ENCODE measurements at places on chromosomes 2 and 18.

GRCh38 chr18:68642003-68642402, 72.9 kb downstream of the TMX3 start:
- no peak for DNase-seq

DNA sequence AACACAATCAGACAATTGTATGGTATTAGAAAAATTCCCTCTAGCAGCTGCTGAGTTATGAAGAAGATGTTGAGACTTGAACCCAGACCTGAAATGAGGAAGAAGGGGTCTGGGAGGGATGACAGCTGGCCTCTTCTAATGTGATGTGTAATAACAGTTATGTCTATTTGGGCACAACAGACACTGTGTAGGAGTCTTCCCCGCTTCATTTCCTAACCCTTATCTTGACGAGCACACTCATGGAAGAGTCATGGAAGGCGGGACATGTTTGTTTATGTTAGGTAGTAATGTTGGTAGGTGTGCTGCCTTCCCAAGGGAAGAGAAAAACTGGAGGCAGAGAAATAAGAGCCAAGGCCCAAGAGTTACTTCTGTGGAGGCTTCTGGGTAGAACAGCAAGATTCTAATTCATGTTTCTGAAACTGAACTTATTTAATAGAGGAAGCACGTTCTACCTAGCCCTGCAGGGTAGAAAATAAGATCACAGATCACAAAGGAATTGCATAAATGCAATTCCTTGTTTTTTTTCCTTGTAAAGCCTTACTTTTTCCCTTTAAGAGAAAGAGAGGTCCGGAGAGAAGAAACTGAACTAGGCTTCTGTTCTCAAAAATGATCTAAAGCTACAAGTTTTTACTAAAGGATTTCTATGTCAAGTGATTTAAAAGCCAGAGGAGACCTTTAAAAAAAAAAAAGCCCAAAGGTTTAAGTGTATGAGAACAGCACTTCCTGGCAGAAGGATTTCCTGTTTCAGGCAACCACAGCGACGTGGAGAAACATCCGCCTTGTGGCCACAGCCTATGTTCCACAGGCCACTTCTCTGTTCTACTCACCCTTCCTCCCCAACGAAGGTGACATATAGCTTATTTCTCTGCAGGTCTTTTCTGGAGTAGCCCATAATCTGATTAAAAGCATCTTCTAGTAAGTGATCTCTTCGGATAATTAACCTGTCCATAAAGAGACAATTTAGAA, 68.5 kb upstream of the STK17B start:
- DNase-seq = no peak

DNA sequence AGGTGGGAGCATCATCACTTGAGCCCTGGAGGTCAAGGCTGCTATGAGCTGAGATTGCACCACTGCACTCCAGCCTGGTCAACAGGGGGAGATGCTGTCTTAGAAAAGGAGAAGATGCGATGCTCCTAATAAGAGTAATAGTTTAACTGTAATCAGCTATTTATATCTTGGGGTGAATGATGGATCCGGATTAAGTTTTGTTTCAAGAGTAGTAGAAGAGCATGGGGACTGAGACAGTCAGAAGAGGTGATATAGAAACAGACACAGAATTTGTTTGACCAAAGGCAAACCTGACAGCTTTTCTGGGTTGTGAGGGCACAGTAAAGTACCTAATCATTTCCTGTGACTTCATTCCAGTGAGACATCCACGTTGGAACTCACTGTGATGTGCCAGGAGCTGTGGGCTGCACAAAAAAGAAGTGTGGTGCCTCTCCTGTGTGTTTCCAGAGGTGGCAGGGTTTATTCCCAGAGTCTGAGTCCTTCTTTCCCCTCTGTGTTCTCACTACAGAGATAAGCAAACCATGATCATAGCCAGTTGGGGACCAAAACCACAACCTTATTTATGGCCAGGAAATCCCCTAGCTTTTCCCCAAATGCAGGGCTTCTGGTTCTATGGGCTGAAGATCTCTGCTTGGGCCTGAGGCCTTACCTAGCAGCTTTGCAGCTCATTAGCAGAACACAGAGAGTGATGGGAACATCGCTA, 113.7 kb downstream of the XRCC5 start:
- no peak for DNase-seq

- DNase-seq = no peak
Observed at GRCh38 chr18:43534511-43534910, 257.2 kb upstream of the SYT4 start.

DNA sequence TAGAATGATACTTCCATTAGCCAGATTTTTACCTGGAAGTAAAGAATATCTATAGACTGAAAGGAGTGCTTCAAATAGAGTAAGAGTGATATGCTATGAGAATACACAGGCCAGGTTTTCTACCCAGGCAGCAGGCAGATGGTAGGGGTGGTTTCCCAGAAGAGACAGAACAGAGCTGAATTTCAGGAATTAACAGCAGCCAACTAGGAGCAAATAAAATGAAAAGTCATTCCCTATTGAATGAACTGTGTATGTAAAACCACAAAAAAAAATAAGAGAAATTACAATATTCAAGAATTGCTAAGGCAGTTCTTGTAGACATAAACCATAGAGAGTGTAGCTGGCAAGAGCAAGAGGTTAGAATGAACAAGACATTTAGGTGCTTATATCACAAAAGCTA, 336.8 kb downstream of the KCNJ3 start:
- DNase-seq = no peak

DNA sequence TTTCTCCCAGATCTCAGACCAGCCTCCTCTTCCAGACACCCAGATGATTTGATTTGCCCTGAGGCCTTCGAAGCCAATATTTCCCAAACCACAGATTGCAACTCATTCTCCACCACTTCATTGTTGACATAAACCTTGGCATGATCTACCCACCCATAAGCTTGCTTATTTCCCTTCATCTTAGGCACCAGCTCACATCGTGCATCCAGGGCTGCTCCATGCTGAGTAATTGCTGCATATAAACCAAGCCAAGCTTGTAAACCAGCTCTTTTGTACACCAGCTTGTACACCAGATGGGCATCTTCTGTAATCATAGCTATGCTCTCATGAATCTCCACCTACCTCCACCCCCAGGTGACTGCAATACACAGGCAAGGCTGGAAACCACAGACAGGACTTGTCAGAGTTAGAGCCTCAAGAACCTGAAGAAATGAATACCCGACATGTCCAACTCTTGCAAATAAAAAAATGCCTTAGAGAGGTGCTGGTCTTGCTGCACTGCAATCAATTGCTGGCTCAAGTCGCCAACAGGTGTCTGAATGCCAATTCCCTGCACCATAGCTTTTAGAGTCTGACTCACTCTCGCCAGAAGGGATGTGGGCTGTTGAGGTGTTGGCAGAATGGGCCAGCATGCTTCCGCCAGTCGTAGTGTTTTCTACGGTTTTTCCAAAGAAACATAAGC, 31.5 kb downstream of the TRABD2A start:
- DNase-seq = no peak

- no peak for DNase-seq
Observed at GRCh38 chr2:129369437-129369836, 610.0 kb upstream of the RAB6C start.

DNA sequence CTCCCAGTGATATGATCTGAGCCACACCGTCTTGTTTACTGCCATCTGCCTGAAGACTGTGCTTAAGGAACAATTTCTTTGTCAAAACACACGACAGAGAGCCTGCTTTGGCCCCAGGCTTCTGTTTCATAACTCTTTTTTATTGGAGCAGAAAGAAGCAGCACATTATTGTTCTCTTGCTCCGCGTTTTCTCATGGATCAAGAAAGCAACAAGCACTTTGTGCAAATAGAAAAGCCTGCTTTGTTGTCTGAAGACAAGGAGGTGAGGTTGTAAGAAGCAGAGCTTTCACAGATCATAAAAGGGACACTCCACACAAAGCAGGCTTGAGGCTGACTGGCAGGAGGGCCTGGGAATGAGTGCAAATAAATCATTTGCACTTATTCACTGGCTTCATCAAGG, 118.3 kb upstream of the FAM136A start:
- DNase-seq = no peak

GRCh38 chr2:1685957-1686783, 58.1 kb downstream of the PXDN start:
- no peak for DNase-seq

DNA sequence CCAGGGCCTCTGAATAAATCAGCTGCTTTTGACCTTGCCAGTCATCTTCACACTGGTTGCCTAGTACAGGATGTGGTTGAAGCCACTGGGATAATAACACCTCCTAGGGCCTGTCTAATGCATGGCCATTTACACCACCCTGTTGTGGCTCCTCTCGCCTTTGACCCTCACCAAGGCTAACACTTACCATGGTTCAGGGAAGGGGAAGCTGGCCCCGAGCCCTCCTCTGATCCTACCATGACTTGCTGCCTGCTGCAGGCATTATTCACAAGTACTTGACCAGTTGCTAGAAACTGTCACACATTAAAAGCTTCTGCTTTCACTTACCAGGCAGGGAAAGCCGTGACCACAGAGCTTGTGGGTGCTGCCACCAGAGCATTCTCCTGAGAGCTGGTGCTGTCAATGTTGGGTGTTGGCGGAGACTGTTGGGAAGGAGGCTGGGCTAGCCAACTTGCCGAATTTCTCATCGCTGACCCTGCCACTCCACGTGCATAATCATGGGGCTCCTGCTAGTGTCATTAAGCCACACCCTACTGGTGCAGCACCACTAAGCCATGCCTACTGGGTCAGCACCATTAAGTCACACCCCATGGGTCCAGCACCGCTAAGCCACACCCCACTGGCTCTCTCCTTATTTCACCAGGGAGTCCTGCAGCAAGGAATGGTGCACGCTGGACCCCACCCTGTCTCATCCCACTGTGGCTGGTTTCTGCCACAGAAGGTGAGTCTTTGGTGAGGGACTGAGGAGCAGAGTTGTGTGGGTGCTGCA, 47.0 kb upstream of the TTC39C start:
- no peak for DNase-seq

DNA sequence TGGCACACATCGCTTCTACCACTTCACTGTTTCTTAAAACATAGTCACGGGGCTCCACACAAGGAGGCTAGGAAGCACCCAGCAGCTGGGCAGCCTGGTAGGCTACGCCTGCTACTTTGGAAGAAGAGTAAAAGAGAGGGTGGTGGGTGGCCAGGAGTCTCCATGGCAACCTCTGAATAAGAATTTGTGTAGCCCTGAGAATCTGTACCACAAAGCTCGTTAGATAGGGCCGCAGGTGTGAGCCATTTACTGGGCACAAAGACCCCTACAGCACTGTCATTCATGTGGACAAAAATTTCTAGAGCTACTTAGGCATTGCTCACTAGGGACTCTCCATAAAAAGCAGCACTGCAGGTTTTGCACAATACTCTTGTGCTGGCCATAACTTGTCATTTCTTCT, 166.4 kb upstream of the MSH6 start:
- DNase-seq = no peak

DNA sequence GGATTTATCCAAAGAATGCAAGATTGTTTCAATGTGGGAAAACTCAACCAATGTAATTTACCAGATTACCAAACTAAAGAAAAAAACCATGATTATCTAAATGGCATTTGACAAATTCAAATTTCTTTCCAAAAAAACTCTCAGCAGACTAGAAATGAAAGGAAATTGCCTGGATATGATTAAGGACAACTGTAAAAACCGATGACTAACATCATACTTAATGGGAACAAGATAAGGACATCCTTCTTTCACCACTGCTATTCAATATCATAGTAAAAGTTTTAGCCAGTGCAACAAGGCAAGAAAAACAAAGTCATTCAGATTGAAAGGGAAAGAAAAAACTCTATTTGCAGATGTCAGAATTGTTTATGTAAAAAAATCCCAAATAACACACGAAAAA, 4.4 kb upstream of the CCDC150 start:
- no peak for DNase-seq

- no peak for DNase-seq
Observed at GRCh38 chr18:23998820-23999219, 15.7 kb upstream of the TTC39C start.

- no peak for DNase-seq
Observed at GRCh38 chr18:32446780-32447179, 23.9 kb downstream of the GAREM1 start.

DNA sequence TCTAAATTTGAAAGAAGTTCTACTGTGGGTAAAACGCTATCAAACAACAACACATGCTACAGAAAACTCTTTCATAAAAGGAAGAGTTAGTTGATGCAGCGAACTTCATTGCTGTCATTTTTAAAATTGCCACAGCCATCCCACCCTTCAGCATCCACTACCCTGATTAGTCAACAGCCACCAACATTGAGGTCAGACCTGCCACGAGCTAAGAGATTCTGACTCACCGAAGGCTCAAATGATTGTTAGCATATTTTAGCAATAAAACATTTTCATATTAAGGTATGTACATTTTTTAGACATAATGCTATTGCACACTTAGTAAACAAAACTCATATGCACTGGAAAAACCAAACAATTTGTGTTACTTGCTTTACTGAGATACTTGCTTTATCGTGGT, 347.1 kb downstream of the CLIP4 start:
- DNase-seq = no peak

DNA sequence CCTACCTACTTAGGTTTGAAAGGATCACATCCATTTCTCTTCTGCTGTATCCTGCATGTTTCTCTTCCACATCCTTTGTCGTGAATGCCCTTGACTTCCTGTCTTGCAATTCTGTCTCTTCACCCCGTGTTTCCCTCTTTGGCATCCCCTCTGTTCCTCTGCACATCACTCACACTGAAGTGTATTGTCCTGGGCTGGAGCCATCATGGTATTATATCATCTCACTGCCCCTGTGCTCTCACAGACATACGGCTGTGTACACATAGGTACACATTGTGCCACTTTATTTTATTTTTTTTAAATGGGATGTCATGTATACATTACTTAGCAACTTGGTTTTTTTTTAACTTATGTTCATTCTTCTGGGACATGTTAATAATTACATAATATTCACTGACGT, 291.6 kb downstream of the ALPK2 start:
- DNase-seq = no peak

DNA sequence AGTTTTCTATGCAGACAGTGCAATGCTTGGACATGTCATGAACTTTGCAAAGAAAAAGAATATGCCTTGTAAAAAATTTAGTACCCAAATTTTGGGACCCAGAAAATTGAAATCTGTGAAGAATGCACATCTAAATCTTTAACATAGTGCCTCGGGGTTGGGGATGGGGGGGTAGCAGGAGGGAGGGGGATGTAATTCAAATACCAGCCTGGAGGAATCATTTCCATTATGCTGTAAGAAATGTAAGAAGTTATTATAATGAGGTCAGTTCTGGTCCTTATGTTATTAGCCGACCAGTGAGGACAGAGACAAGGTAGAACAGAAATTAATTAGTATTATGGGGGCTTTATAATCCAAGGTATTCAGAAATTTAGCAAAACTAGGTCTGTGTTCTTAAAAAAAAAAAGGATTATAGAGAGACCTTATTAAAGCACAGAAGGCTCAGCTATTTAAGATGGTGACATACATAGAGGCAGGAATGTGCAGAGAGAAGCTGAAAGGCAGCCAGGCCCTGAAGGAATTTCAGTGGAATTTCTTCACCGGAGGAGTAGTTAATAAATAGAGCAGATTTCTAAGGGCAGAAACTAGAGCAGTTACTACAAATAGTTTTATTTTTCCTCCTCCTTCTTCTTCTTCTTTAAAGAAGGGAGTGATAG, 89.0 kb upstream of the RBMS1 start:
- no peak for DNase-seq

Data from HuH-7 (cell line).